Pons (tissue), 1 donor: ENCODE measurements at places on chromosomes 3 and 15.
A peak's percentile ranks its signal among the peaks of the same experiment; 100 is the strongest.

DNA sequence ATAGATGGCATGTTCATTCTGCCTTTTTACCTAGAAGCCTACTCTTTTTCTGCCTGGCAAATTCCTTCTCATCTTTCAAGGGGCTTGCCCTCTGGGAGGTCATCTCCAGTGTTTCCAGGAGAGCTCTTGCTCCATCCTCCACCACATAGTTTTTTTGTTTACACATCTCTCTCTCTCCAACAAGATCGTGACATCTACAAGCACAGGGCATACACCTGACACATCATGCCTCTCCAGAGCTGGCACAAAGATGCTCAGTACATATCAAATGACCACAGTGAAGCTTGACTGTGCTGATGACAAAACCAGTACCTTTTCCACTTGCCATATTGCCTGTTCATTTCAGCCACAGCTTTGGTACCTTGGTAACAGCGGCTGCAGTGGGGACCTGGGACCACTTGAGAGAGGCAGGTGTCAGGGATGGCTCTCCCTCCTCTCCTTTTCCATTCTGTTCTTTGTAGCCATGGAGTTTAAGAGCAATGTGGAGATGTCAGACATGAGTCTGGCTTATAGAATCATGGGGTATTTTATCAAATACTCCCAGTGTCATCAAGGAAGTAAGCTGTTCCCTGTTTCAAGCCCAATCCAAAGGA is 15.4 kb downstream of the ALPK3 start:
- DNase-seq: no peak

DNA sequence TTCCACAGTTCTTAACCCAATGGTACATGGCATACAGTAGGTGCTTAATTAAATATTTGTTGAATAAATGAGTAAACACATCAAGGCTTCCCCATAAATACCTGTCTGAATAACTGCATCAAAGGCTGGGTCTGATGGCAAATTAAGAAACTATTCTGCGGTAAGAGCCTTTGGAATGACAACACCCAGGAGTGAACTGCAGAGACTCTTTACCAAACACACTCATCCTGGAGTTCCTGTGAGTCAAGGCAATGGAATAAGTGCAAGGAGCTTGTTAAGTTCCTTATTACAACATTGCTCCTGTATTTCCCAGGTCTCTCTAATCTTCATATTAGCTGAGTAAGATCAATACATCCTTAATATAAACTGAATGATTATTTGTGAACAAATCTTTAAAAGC is 119.9 kb upstream of the STT3B start:
- DNase-seq: no peak

GRCh38 chr15:94238539-94239118 is 7.3 kb downstream of the MCTP2 start:
- DNase-seq: no peak

DNA sequence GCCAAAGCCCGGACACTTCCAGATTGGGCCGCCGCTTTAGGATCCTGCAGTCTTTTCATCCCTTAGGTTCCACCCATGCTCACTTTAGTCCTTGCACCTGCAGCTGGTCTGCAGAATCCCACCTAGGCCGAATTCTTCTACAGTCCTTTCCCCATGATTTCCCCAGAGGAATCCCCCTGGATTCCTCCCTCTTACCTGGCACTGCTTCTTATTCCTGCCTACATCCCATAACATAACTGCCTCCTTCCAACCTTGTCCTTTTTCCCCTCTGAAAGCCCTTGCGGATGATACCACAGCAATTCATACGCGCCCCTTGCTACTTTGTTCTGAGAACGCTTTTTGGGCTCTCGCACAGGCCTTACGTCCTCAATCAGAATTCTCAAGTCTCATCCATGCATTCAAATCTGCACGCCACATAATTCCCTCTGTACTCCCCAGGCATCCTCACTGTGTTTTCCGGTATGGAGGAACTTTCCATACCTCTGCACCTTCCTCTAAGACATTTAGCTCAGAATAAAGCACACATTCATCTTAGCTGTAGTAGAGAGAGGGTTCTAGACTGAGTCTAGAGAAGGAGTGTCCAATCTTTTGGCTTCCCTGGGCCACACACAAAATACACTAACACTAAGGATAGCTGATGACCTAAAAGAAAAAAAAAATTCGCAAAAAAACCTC is 619 bp downstream of the EIF2AK4 start:
- DNase-seq: peak; percentile 38

DNA sequence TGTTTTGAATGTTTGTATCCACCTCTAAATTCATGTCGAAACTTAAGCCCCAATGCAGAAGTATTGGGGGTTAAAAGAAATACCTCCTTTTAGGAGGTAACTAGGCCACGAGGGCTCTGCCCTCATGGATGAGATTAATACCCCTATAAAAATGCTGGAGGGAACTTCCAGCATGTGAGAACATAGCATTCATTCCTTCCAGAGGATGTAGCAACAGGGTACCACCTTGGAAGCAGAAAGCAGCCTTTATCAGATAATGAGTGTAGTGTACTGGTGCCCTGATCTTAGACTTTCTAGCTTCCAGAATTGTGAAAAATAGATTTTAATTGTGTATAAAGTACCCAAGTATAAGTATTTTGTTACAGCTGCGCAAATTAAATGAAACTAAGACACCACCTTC is 353.4 kb upstream of the MANF start:
- DNase-seq: no peak

GRCh38 chr3:8341821-8342247 is 159.8 kb upstream of the LMCD1 start:
- DNase-seq: no peak

GRCh38 chr3:34920806-34921205 is 718.5 kb upstream of the ARPP21 start:
- DNase-seq: peak; percentile 42

DNA sequence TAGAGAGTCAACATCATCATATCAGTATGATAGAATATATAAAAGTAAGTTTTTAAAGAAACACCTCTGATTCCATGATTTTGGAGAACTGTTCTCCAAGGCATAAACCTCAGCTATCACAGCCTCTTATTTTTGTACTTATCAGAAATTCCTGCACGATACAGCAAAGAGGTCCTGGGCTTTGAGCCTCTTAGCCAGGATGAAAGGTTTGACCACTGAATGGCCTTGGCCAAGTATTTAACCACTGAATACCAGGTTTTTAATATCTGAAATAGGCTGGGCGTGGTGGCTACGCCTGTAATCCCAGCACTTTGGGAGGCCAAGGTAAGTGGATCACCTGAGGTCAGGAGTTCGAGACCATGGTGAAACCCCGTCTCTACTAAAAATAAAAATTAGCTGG is 1.9 kb upstream of the FAM174B start:
- DNase-seq: no peak

DNA sequence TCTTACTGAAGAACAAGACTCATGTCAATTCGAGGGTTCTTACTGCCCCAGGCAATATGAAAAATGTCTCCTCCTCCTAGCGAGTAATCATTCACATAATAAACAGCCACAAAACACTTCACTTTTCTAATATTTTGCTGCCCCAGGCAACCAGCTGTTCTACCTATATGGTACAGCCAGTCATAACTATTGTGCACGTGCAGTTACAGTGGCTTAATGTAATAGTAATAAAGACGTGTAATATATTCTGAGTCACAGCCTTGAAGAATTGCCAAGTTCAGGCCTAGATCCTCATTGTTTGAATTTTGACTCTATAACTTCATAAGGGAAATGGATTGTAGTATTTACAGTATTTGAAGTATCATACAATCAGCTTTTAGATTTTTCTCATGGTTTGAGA is 1250.0 kb upstream of the GBE1 start:
- DNase-seq: no peak

DNA sequence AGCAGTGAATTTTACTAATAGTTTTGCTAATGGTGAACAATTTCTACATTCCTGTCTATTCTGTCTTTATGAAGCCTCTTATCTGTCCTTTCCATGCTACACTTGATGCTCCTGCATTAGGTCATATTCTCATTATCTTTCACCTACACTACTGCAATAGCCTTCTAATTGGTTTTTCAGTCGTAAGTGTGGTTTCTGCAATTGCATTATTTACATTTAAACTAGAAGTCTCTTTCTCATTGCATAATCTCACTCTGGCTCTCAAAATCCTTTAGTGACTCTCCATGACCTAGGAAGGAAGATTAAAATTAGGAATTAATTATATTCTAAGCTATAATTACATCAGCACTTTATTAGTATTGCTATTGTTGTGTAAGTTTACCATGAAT is 686.5 kb downstream of the IGSF11 start:
- no peak for DNase-seq
